ENCODE measurements at places on chromosomes 11 and 22. TPM values are rescaled to one million over a fixed set of nuclear protein-coding genes. Genes with fewer than 3 reads are reported as not detected.

DNA sequence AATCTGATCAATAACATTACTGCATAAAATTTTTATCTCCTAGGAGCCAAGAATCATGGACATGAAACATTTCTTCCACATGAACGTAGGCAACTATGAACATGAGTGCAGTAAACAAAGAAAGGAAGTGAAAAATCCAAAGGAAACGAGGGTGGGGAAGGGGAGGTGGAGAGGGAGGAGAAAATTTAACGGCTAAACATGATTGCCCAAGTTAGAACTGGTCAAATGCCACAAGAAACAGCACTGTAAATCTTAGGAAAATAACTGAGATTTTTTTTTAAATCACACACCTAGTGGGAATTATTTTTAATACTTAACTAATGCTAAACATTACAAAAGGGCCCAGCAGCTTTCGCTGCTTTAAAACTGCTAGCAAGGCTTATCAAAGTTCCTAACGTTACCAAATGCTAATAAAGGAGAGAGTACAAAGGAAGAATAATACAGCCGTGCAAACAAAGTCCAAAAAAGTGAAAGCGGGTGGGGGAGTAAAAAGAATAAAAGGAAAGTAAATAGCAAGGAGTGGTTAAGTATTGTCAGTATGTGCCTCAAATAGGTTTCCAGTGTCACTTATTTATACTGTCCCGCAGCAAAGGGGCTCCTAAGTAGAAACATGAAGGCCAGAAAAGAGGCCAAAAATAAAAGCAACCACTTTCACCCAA lies 13.7 kb downstream of the NARS2 start:
- DNase-seq = no peak

The LRP5 gene
- total RNA-seq = 3.7 TPM

GRCh38 chr11:5891216-5891800 lies 1.7 kb upstream of the OR52E5 start:
- DNase-seq = no peak

DNA sequence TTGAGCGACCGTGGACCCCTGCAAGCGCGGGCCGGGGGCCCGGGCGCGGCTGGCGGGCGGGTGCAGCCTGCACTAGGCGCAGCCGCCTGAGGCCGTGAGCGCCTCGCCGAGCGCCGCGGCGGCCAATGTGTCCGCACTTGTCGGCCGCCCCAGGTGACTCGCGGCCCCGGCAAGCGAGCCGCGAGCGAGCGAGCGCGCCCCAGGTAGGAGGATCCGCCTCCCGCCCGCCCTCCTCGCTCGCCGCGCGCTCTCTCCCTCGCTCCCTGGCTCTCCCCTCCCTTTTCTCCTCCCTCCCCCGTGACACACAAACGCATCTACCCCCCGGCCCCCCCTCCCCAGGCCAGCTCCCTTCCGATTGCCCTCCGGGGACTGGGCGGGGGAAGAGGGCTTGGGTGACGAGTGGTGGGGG lies at the start of gene WNT7B:
Gene WNT7B (minus strand): TSS at position 160 of the 409 bp plus-strand sequence. CDS start 408 bp downstream, outside the sequence.
- no peak for DNase-seq

DNA sequence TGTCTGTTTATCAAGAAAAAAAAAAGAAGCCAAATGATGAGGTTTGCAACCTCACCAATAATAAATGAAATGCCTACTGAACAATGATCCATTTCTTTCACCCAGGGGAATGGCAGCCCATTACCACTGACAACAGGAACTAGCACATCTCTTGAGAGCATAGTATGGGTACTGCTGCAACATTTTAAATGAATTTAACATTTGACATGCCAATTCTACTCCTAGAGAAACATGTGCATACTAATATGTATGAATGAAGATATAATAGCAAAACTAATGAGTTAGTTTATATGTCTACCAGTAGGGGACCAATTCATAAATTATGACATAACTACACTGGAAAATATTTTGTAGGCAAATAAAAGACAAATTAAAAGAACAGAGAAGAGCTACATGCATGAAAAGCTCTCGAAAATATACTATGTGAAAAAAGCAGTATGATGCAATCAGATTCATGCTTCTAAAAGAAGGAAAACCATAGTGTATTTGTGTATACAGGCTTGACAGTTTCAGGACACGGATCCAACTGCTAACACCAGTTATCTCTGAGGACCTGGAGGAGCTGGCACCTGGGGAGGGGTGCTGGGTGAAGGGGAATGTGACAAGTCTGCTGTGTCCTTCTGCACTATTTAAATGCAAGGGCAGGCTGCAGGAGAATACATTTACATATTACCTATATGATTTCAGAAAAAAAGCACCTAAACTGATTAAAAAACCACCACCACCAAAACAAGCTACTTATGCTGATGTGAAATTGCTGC lies 6.9 kb downstream of the SMCO4 start:
- DNase-seq = no peak

DNA sequence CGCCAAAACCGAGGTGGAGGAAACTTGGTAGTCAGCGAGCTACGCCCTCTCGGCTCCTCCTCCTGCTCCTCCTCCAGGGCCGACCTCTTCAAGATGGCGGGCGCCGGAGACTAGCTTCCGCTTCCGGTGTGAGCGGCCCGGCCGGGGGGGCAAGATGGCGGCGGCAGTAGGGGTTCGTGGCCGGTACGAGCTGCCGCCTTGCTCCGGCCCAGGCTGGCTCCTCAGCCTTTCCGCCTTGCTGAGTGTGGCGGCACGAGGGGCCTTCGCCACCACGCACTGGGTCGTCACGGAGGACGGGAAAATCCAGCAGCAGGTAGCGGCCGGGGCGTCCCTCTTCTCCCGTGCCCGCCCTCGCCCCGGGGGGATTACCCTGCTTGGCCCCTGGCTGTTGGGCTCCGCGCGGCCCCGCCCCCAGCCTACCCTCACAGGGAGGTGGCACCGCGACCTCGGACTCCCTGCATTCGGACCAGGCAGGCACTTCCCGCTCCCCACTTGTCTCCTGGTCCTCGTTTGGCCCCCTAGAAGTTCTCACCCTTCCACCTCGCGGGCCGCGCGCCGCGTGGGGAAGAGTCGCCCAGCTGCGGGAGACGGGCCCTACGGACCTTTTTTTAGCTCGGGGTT lies at the start of gene TTC17:
Gene TTC17 (plus strand): TSS at position 120 of the 621 bp plus-strand sequence. CDS start 35 bp downstream, at position 155.
- DNase-seq = peak; percentile 91

The SAMM50 gene
- 104 TPM for total RNA-seq

DNA sequence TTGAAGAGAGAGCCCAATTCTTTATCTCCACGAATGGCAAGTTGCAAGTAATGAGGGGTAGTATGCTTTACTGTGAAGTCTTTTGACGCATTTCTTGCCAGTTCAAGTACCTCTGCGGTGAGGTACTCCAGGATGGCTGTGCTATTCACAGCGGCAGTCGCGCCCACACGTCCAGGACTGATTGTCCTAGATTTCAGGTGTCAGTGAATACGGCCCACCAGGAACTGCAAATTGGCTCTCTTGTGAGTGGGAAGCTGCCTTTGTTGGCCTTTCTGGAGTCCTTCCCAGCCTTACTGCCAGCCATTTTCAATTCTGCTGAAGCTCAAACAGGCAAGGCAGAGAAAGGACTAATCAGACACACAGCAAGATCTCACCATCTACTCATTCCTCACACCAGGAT lies 8.5 kb downstream of the PPFIA1 start:
- no peak for DNase-seq

DNA sequence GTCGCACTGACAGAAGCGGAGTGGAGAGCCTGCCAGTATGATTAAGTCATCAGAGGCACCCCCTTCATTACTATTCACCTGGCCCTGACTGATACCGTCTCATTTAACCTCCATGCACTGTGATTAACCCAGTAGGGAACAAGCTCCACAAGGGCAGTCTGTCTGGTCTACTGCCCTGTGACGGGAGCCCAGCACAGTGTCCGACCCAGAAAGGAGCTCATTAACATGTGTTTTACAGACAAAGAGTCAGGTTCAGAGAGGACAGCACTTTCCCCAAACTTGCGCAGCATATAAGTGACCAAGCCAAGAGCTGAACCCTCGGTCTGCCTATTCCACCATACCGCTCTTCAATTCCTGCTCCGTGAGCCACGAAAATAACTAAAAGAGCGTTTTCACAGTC lies 129.5 kb downstream of the RRAS2 start:
- DNase-seq = no peak

GRCh38 chr11:37788141-37788877 lies 1190.3 kb upstream of the RAG2 start:
- DNase-seq = no peak

The RASGRP2 gene
- 2.9 TPM for total RNA-seq

- no peak for DNase-seq
Measured at GRCh38 chr11:10634407-10634806, 59.1 kb downstream of the IRAG1 start.

The SCGB1D2 gene
- total RNA-seq = not detected

The PLA2G6 gene
- total RNA-seq = 19.5 TPM

- DNase-seq = no peak
Measured at GRCh38 chr22:17938484-17938924, 85.9 kb downstream of the MICAL3 start.

DNA sequence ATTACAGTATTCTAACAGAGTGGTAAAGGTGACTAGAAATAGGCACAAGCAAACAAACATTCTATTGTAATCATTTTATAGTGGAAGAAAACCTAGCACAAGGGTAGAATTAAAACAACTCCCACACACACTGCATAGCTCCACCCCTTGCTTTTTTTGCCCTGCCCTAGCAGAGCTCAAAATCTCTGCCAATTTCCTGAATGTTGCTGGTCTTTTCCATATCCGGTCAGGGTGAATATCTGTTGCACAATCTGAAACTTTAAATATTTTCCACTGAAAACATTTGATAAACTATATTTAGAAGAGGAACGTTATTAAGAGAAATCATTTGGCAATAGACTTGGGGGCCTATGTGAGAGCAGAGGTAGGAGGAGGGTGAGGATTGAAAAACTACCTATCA lies 2.7 kb downstream of the SPA17 start:
- no peak for DNase-seq

The UBQLN3 gene
- total RNA-seq = not detected

The ANO1 gene
- 9.2 TPM for total RNA-seq

DNA sequence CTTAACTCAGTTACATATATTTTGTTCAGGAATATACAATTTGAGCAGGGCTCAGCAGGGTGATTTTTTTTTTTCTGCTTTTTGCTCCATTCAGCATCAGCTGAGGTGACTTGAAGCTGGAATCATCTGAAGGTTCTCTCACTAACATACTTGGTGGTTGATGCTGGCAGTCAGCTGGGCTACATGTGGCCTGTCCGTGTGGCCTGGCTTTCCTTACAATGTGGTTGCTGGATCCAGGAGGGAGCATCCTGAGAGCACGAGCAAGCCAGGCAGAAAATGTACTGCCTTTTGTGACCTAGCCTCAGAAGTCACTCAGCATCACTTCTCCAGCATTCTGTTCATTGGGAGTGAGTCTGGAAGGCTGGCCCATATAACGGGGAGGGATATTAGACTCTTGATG lies 151.6 kb upstream of the E2F8 start:
- no peak for DNase-seq

The PLA2G3 gene
- total RNA-seq = not detected

The SLN gene
- total RNA-seq = 2,179 TPM

GRCh38 chr11:131037873-131038272 lies 121.6 kb upstream of the SNX19 start:
- no peak for DNase-seq

DNA sequence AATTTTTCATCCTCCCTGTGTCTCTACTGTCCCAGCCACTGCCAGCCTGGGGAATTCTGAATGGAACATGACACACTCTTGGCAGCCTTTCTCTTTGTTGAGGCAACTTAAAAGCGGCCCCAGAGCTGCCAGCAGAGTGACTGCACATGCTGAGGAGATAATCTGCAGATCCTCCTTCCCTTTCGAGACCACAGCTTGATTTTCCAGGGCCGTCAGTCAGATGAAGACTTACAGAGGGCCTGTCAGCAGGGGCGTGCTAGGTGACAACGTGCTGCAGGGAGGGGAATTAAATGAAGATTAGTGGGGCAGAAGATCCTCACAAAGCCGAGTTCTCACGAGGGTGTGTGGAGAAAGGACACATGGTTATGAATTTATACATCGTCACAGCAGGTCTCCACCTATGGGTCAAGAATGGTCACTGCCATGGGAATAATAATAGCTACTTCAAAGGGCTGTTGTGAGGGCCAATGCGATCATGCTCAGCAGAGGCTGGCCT lies 193.5 kb upstream of the PITPNB start:
- DNase-seq = peak; percentile 49

The P2RY6 gene
- total RNA-seq = 1.1 TPM

The MMP12 gene
- not detected for total RNA-seq

DNA sequence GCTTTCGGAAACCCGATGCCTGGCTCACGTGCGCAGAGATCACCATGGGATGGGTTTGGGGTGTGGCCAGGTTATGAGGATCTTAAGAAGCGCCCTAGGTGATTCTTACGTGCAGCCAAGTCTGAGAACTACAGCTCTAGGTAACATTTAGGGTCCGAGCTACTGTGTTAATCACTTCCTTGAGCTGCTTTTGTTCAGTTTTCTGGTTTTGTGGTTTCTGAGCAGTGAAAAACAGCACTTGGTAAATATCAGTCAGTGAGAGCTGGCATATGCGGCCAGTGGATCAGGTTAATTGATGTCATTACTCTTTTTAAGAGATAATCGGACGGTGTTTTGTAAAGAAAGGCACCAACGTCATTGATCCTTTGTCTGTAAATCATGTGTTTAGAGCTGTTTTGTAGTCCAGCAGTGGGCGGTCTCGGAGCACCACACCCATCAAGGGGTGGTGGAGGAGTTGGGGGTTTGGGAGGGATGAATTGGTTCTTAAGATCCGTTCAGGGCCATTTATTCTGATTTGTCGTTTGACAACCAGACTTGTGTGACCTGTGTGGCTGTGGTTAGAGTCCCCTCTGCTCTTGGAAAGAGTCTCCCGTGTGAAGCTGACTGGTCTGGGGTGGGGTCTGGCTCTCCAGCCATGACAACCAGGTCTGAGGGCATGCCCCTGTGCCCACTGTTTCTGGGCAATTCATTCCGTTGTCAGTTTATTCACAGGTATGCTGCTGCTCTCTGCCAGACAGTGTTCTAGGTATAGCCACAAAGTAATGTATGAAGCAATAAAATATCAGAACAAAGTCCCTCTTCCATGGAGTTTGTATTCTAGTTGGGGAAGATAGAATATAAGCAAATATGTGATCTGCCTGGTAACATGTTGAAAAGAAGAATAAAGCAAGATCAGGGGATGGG lies 61.9 kb upstream of the SORL1-AS1 start:
- no peak for DNase-seq

DNA sequence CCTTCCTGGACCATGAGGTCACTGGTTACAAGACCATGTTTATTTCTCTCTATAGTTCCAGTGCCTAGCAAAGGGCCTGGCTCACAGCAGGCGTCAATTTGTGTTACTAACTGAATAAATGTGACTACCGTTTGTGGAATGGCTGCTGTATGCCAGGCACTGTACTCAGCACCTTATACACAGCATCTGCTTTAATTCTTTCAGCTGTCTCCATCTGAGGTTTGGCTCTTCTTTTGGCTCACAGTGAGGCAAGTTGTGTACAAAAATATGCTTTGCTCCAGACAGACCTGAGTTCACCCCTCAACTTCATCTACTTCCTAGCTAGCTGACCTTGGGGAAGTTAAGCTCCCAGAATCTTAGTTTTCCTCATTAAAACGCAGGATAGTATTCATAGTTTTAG lies 75.3 kb upstream of the PHOX2A start:
- no peak for DNase-seq

Measured in gastrocnemius medialis (tissue), 4 donors.